SJSA1 (cell line): ENCODE measurements at places on chromosomes 7 and 10. TPM values are rescaled to one million over a fixed set of nuclear protein-coding genes. Genes with fewer than 3 reads are reported as not detected.

- H3K36me3 ChIP-seq = no peaks in the 10 kb centered on the region
- no peaks in the 10 kb centered on the region for H3K4me1 ChIP-seq
- no peak overlapping the region for H3K4me3 ChIP-seq
- no peak overlapping the region for H3K27ac ChIP-seq
- H3K27me3 ChIP-seq = no peaks in the 10 kb centered on the region; the same call in none of the 2 replicates
These were observed 66.1 kb downstream of the LRGUK start for GRCh38 chr7:134193240-134193639.

DNA sequence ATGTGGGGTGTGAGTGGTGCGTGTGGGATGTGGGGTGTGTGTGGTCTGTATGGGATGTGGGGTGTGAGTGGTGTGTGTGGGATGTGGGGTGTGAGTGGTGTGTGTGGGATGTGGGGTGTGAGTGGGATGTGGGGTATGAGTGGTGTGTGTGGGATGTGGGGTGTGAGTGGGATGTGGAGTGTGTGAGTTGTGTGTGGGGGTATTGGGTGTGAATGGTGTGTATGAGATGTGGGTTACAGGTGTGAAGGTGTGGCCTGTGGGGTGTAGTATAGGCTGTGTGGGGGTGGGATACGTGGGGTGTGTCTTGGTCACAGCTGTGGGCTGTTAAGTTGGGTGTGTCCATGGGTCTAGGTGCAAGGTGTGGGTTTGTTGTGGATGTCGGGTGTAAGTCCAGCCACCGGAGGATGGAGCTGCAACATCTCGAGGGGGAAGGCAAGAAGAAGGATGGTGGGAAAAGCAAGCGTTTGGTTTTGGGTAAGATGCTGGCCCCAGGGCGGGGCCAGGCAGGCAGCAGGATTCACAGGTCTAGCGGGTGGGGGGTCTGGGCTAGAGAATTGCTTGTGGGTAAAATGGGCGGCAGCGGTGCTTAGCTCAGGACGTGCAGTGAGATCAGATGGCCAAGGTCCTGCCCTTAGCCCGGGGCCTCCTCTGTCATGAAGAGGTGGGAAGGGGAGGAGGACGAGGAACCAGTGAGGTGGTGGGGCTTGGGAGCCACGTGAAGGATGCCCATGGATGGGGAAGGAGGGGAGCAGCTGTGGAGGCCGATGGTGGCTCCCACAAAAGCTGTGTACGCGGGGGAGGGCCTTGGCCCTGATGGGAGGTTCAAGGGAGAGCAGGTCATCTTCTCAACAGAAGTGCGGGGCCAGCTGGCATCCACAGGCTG is 60.1 kb downstream of the CFAP46 start:
- DNase-seq = no peak
- no peak overlapping the region for H3K27ac ChIP-seq
- H3K4me1 ChIP-seq = peaks cover 12% of the 10 kb centered on the region; the same call in 1 of the 2 replicates
- H3K27me3 ChIP-seq = peaks cover 39% of the 10 kb centered on the region
- no peak overlapping the region for H3K4me3 ChIP-seq

- DNase-seq = no peak
- H3K4me3 ChIP-seq = no peak overlapping the region
- no peak overlapping the region for H3K27ac ChIP-seq
- peaks cover 23% of the 10 kb centered on the region for H3K36me3 ChIP-seq
- no peaks in the 10 kb centered on the region for H3K27me3 ChIP-seq
These were observed 89.3 kb downstream of the MLLT10 start for GRCh38 chr10:21623291-21623690.

GRCh38 chr10:97099868-97100267 is 85.9 kb downstream of the SLIT1 start:
- H3K27ac ChIP-seq = no peak overlapping the region
- H3K4me3 ChIP-seq = no peak overlapping the region
- no peaks in the 10 kb centered on the region for H3K36me3 ChIP-seq
- H3K27me3 ChIP-seq = peaks cover 52% of the 10 kb centered on the region
- H3K4me1 ChIP-seq = no peaks in the 10 kb centered on the region

DNA sequence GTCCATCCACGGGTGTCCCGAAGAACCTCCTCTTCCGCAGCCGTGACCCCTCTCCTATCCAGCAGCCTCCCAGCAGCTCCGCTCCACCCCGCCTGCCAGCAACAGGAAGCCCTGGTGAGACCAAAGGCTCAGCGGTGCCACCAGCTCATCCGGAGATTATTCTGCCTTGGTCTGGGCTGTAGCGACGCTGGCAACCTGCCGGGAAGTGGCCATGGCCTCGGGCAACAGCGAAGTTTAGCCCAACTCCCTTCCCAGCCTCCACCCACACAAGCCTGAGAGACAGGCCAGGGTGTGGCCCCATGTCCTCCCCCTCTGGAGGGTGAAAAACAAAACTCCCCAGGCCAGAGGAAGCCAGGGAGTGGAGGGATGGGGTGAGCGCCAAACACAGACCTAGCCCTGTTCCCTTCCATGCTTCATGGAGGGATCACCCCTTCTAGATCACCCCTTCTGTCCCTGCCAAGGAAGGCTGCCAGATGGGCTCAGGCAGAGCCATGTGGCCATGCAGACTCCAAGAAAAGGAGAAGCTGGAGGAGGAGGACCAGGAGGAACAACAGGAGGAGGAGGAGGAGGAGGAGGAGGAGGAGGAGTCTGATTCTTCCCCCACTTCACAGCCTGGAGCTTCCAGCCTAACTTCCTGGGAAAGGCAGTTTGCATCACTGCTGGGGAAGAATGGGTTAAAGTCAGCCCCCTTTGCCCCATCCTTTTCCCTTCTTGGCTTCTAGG is 918 bp downstream of the CALHM2 start:
- no peaks in the 10 kb centered on the region; the same call in 1 of the 2 replicates for H3K4me1 ChIP-seq
- no peaks in the 10 kb centered on the region for H3K27me3 ChIP-seq
- H3K36me3 ChIP-seq = peaks cover 10% of the 10 kb centered on the region
- H3K27ac ChIP-seq = no peak overlapping the region

DNA sequence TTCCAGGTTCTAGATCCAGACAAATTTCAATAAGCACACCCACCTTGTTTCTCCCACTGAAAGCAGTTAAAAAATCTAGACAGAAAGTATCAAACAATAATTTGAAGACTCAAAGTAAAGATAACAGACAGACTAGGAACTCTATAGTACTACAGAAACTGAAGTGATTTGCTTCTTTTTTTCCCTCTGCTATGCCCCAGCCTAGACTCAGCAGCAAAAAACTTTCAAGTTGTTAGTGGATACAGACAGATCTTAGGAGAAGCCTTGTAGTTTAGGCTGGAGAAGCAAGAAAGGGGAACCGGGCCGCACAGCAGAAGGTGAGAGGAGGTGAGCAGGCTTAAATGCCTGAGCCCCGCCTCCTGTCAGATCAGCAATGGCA is 65.1 kb downstream of the IGF2BP3 start:
- DNase-seq = no peak
- H3K4me3 ChIP-seq = no peak overlapping the region
- no peak overlapping the region for H3K27ac ChIP-seq
- peaks cover 15% of the 10 kb centered on the region for H3K36me3 ChIP-seq
- no peaks in the 10 kb centered on the region for H3K27me3 ChIP-seq
- no peaks in the 10 kb centered on the region for H3K4me1 ChIP-seq

GRCh38 chr10:110429301-110429700 is 68.4 kb upstream of the DUSP5 start:
- no peak overlapping the region for H3K4me3 ChIP-seq
- H3K36me3 ChIP-seq = no peaks in the 10 kb centered on the region
- H3K4me1 ChIP-seq = peaks cover 33% of the 10 kb centered on the region
- DNase-seq = no peak
- H3K27me3 ChIP-seq = no peaks in the 10 kb centered on the region; the same call in 1 of the 2 replicates

DNA sequence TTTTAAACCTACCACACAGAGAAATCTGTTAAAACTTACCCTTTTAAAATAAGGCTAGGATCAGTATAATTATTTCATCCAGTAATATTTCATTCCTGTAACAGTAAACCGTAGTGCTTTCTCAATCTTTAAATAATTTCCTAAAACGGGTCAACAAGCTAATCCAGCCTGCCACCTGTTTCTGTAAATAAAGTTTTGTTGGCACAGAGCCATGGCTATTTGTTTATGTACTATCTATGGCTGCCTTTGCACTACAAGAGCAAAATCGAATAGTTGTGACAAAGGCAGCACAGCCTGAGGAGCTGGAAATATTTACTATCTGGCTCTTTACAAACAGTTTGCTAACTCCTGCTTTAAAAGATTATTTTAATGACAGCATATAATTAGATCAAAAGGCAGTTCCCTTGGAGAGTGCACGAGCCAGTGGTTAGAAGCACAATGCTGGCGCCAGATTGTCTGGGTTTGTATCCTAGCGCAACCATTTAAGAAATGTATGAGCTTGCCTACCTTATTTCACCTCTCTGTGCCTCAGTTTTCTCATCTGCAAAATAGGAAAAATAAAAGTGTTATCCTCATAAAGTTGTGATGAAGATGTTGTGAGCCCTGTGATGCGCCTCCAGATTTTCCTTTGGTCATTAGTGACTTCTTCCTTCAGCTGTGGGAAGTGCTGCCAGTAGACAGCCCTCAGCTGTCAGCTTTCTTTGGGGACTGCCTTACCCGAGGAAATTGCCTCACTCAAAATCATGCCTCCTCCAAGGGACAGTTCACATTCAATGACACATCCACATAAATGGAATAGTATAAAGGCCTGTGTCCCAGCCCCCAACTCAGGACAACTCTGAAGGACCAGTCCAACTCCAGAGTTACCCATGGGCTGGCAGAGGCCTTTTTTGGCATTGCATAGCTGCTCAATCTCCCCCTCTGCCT is 11.8 kb upstream of the MIOS start:
- peaks cover 12% of the 10 kb centered on the region for H3K4me1 ChIP-seq
- DNase-seq = no peak
- no peaks in the 10 kb centered on the region for H3K27me3 ChIP-seq
- H3K36me3 ChIP-seq = no peaks in the 10 kb centered on the region

DNA sequence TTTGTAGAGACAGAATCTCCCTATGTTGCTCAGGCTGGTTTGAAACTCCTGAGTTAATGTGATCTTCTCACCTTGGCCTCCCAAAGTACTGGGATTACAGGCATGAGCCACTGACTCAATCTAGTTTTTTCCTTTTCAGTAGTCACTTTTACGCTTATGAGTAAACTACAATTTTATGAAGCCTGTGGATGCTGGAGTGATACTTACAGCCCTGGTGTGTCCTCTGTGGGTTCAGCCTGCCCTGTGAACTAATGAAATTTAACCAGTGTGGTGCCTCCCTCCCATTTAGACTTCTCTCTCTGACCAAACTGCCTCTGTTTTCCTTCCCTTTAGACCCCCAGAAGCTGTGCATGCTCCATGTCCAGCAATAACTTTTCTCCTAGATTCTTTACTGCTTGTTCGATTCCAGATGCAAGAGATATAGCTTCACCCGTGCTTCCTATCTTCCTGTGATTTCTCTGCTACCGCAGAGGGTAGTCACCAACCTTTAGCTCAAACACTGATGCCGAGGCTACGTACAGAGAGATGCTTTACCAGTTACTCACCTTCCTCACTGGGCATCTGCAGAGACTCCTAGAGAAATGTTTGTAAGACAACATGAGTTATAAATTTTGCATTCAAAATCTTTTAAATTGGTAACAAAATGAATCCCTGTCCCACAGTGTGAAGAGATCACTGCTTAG is 90.8 kb downstream of the KIAA1217 start:
- H3K36me3 ChIP-seq = no peaks in the 10 kb centered on the region
- no peaks in the 10 kb centered on the region for H3K27me3 ChIP-seq
- DNase-seq = no peak
- no peaks in the 10 kb centered on the region for H3K4me1 ChIP-seq

DNA sequence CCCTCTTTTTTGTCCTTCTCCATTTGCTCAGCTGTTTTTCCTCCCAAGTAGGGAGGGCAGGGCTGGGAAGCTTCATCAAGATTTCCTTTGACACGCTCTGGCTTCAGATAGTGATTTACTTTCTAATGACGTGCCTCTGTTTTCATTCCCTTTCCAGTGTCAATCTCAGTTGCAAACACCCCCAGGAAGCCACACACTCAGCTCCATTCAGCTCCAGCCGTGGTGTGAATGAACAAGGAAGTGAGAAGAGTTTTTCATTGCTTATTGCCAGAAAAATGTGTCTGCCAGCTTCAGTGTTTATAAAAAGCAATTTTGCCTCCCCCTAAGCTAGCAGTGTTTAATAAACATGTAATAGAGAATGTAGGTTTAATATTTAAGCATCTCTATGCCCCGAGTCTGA is 108.7 kb upstream of the DPP6 start:
- H3K27ac ChIP-seq = no peak overlapping the region
- H3K27me3 ChIP-seq = no peaks in the 10 kb centered on the region
- DNase-seq = no peak
- no peaks in the 10 kb centered on the region for H3K36me3 ChIP-seq

DNA sequence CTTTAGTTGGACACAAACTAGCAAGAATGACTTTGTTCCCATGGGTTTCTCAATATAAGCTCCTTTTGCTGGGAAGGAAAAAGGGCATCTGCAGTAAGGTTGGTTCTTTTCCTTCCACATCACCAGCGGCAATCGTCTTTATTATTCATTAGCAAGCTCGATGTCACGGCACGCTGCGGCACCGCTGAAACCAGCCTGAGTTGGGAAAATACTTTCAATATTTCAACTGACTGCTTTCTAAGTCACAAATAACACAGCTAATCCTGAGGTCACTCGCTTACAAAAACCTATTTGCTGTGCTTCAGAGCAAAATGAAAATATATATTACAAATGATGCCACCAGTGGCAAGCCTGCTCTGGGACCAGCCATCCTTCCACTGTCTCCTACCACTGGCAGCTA is 585.8 kb downstream of the DNAJB6 start:
- no peaks in the 10 kb centered on the region for H3K4me1 ChIP-seq
- H3K36me3 ChIP-seq = no peaks in the 10 kb centered on the region
- no peak overlapping the region for H3K27ac ChIP-seq
- H3K4me3 ChIP-seq = no peak overlapping the region

- H3K27ac ChIP-seq = no peak overlapping the region
- H3K4me1 ChIP-seq = no peaks in the 10 kb centered on the region
- no peak for DNase-seq
- no peaks in the 10 kb centered on the region for H3K36me3 ChIP-seq
- no peak overlapping the region for H3K4me3 ChIP-seq
- no peaks in the 10 kb centered on the region for H3K27me3 ChIP-seq
These were observed 94.1 kb downstream of the SORCS3 start for GRCh38 chr10:104735036-104735756.

STEAP1B gene
- 1.6 and 1.7 TPM in 2 replicates for total RNA-seq

RHEB gene
- total RNA-seq = 203 and 290 TPM in 2 replicates

CPA2 gene
- total RNA-seq = not detected in 2 replicates

URGCP gene
- total RNA-seq = 20.4 and 25.4 TPM in 2 replicates

CLRN3 gene
- total RNA-seq = not detected in 2 replicates
